ENCODE measurements at places on chromosomes 2 and 18.

GRCh38 chr18:61764381-61764780 is 128.4 kb downstream of the RNF152 start:
- DNase-seq, result no peak

DNA sequence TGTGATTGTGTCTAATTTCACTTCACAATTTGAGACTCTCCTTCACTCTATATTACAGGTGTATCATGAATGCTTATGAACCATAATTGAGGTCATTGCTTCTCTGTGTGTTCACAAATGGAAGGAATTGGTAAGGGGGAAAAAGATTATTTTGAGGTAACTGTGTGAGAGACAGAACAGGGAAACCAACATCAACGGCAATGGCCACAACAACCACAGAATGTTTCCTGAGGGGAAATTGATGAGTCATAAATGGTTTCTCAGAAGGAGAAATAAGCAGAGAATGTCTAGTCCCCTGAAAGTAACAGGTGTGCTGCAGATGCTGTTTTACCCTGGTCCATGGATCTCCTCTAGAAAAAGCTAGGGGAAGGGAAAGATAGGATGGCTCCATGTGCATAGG is 361.2 kb upstream of the GALNT5 start:
- DNase-seq, result no peak

DNA sequence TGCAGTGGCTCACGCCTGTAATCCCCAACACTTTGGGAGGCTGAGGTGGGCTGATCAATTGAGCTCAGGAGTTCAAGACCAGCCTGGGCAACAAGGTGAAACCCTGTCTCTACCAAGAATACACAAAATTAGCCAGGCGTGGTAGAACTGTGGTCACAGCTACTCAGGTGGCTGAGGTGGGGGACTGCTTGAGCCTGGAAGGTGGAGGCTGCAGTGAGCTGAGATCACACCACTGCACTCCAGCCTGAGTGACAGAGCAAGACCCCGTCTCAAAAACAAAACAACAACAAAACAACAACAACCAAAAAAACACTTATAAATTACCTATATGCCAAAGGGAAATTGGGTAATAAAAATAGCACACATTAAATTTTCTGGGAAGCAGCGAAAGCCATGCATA is 141.6 kb downstream of the HDAC4 start:
- no peak for DNase-seq

GRCh38 chr2:159738509-159739390 is 26.4 kb downstream of the MARCHF7 start:
- no peak for DNase-seq

DNA sequence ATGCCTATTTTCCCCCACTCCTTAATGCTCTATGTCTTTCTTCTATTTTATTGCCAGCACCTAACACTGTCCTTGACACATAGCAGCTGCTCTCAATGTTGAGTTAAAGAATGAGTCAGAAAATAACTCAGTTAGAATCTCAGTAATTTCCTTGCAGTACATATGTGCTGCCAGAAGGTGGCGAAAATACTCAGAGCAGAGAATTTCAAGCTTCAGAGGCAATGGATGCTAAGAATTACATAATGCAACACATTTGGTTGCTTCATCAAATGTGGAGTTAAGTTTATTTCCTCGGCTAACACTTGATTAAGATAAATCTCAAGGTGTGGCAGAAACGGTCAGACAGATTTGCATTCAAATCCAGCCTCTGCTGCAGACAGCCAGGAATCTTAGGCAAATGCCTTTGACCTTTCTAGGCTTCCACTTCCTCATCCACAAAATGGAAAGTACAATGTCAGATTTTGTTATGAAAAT is 105.6 kb downstream of the VSNL1 start:
- peak; percentile 43 for DNase-seq

DNA sequence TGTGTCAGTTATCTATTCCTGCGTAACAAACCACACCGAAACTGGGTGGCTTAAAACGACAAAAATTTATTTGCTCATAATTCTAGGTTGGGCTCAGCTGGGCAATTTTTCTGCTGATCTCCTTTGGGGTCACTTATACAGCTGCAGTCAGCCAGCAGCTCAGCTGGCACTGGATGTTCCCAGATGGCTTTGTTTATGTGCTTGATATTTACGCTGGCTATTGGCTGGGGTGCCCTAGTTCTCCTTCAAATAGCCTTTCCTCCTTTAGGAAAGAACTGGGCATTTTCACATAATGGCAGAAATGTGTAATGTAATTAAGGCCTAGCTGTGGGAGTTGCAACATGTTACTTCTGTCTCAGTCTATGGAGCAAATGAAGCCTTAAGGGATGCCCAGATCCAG is 142.2 kb downstream of the B3GNT2 start:
- no peak for DNase-seq

DNA sequence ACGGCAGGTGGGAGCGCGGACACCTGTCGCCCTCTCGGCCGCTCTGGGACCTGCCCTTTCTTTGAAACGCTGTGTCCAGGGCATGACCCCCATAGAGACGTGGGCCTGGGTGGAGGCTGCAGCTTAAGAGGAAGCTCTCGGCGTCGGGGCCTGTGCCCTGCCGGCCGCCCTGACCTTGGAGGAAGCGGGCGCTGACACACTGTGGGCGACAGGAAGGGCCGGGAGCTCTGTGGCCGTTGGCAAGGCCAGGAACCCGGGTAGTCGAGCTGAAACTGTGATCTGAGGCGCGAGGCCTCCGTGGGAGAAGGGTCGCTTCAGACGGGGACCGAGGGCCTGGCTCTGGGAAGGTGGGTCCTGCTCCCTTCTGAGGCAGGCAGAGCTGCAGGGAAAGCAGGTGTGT is 28.2 kb downstream of the KCNG2 start:
- no peak for DNase-seq

DNA sequence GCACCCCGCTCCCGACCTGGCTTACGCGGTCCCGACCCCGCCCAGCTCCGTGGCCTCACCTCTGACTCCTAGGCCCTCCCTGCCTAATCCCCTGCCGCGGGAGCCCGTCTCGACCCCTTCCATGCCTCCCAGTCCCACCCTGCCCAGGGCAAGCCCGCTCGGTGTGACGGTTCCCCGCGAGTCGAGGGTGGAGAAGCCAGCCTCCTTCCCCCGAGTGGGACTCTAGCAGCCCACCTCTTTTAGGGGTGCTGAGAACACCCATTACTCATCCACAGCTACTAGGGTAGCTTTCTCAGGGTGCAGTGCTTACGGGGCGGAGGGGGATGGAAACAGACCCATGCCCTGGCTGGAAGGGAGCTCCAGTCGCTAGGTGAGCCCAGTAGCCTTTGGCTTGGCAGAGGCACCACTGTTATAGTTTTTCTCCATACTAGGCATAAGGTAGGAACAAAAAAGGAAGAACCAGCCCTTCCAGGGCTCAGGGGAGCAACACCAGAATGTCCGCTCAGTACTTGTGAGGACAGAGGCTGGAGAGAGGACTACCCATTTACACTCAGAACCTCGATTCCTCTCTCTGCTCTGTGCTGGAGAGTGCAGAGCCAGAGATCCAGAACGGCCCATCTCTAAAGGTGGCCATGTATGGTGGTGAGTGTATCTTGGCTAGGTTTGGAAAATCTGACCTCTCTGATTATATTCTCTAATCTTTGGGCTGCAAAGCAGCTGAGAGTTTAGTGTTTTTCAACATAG is 606 bp downstream of the AGBL5 start:
- peak; percentile 36 for DNase-seq

- DNase-seq, result no peak
Measured at GRCh38 chr18:12880541-12880910, 3.5 kb downstream of the PTPN2 start.

GRCh38 chr2:119736021-119736420 is 23.7 kb upstream of the PTPN4 start:
- DNase-seq, result no peak

DNA sequence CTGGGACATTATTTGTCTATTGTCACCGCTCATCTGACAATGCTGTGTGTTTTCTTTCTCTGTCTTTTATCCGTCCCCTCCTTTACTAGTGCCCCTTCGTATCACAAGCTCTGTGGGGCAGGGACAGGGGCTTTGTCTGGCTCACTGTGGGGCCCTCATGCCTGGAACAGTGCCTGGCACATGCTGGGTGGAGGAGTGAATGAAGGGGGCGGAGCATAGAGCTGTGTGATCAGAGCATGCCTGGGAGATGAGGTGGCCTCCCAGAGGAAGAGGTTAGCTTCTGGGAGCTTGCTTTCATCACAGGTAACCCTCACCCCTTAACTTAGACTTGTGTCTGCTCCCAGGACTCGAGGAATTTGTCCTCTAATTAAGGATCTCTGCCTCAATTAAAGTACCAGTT is 16.4 kb downstream of the MTCL1 start:
- peak; percentile 37 for DNase-seq

DNA sequence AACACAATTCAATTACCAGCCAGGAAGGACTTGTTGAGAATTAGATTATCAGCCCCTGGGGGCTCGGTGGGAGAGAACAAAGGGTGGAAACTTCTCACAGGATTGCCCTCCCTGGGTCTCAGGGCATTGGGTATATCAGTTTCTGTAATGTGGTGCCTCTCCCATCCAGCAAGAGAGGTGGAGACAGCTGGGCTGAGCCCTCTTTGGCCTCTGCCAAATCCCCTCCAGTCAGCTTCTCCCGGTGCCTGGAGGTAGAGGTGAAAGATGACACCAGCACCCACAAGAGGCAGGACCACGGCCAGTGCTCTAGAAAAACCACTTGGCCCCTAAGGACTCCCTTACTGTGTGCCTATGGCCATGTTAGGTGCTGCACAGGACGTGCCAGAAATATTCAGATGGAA is 179.7 kb downstream of the HAUS1 start:
- DNase-seq, result no peak

GRCh38 chr2:109062859-109063700 is 65.9 kb upstream of the SH3RF3 start:
- no peak for DNase-seq

DNA sequence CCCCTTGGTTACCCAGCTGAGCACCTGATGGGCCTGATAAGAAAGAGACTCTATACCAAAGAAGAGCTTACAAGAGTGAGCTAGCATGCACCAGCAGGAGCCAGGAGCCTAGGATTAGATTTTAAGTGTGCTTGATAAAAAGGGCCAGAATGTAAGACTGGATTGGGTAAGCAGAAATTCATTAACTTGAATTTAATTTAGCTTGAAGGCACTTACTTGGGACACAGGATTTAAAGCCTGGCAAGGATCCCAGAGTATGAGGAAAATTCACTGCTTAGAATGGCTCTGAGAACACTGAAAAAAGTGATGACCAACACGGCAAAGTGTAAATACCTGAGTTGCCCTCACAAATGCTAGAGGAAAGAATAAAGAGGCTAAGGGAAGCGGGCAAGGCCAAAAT is 91.3 kb upstream of the RBBP8 start:
- DNase-seq, result no peak

GRCh38 chr18:9814431-9814830 is 71.3 kb upstream of the TXNDC2 start:
- DNase-seq, result peak; percentile 31

DNA sequence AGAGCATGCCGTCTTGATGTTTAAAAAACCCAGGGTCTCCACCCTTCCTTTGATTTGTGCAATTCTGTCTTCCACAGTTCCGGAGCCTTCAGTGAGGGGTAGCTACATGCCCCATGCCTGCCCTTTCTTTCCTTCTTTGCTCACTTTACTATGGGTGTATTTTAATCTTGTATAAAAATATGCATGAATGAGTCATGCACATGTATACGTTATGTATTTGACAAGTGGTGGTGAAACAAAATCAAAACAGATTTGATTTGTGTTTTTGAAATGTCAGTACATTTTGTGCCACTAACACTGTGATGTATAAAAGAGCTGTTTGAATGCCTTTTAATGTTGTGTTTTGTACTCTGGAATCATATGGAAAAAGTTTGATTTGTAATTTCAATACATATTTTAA is 126.5 kb downstream of the RNF144A start:
- no peak for DNase-seq

DNA sequence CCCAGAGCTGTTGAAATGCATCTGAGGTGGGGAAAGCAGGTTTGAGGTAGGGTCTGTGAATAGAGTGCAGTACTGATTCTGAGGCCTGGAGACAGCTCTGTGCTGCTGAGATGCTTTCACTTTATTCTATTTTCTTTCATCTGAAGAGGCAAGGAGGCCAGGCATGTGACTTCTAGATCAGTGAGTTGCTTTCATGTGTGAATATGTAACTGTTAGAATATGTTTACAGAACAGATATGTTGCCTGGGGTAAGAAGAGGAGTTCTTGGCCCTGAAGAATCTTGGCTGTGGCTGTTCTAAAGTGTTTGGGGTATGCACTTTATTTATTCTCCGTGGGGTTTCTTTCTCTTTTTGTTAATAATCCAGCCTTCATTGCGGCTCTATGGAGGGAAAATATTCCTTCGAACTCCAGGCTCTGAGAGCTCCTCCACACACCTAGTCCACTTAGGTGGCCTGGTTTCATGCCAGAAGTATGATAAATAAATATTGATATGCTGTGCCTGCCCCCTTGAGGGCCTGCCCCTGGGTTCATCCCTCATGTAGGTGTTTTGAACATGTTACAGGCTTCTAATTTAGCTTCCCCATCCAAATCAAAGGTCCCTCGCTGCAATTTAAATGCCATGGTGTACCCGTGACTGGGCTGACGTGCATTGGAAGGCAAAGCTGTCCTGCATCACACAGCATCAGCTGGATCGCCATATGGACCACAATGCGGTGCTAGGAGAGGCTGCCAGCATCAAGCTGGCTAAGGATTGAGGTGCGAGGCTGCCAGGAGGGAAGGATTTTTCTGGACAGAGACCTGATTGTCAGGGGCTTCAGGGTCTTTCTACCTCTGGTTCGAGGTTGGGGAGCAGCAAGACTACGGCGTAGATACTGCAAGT is 102.9 kb downstream of the PRKCE start:
- no peak for DNase-seq

- no peak for DNase-seq
Measured at GRCh38 chr2:128545085-128545484, 226.4 kb upstream of the HS6ST1 start.

DNA sequence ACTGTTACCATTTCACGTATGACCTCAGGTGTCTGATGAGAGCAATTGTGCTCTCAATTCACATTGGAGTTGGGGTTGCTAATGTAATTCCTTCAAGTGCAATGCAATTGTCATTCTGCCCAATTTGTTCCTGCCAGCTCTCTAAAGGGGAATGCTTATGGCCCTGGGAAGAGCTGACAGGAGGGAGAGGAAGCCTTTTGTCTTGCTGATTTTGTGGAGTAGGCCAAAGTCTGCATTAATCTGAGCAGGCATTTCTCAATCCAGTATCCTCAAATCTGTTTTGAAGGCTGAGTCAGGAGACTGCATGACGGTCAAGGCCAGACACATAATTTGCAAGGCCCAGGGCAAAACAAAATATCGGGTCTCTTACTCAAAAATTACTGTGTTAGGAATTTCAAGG is 326.4 kb upstream of the SPHKAP start:
- DNase-seq, result no peak

DNA sequence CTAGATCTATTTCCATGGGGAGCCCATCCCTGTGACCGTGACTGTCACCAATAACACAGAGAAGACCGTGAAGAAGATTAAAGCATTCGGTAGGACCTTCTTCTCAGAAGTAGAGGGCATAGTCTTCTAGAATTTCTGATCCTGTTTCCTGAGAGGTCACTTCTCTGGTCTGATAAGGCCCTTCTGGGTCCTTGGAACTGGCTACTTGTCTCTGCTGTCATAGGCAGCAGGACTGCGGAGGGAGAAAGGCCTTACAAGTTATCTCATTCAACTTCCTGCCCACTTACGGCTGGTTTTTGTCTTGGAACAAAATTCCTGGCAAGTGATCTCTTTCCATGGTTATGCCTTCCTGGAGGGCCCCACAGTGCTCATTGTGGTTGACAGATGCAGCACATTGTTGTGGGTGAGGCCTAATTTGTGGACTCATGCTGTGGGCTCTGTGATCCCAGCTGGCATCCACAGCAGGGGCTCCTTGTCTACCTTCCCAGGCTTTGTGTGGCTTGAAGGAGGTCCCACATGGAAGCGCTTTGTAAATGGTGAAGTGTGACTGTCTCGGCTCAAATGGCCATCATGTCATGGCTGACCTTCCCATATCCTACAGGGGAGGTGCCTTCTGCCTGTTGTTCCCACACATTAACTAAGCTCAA is 22.0 kb downstream of the SAG start:
- peak; percentile 23 for DNase-seq

All from MG63 (cell line).